ENCODE measurements at places on chromosomes 7 and 10. TPM values are rescaled to one million over a fixed set of nuclear protein-coding genes. Genes with fewer than 3 reads are reported as not detected.

DNA sequence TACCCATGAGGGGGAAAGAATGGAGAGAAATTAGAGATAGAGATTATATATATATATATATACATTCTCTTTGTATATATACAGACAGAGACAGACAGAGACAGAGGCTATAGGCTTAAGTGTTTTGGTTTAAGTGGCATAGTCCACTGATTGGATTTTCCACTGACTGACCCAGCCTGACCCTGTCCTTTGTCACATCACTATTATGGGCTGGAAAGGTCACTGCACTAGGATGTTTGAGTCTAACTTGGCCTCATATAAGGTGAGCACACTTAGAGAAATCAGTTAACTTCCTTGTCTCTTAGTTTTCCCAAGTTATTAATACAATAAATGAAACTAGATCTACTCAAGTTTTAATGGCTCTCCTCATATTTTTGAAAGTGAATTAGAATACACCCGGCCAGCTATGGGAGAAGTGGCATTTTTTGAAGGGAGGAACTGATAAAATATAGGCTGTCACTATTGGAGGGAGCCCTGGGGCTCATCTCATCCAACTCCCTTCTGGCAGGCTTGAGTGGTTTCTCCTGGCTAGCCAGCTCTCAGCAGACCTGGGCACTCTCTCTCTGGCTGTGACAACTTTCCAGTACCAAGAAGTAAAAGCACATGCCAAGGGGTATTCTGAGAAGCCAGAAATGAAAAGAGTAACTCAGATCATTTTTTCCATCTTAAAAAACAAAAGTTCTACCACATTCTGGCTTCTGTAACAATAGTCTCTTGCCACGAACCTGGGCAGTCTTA lies 455.6 kb upstream of the ANKRD30A start:
- DNase-seq: no peak

GRCh38 chr10:13470270-13470669 lies 58.5 kb downstream of the BEND7 start:
- no peak for DNase-seq

Gene HTR5A
- total RNA-seq: not detected

Gene CTBP2
- total RNA-seq: 0.48 TPM

GRCh38 chr7:124275411-124275810 lies 242.5 kb upstream of the TMEM229A start:
- no peak for DNase-seq

Gene CFAP58
- 1.1 TPM for total RNA-seq

Gene SPDYE1
- total RNA-seq: not detected

DNA sequence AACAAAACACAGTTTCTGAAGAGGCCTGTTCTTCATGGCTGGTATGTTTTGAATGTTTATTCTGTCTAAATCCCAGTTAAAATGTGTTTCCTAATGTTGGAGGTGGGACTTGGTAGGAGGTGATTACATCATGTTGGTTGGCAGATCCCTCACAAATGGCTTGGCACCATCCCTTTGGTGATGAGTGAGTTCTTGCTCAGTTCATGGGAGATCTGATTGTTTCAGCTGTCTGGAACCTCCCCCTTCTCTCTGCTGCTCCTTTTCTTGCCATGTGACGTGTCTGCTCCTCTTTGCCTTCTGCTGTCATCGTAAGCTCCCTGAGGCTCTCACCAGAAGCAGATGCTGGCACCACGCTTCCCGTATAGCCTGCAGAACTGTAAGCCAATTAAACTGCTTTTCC lies 383.6 kb upstream of the TPK1 start:
- no peak for DNase-seq

Gene PHYH
- total RNA-seq: 18.0 TPM

Gene PLAU
- total RNA-seq: 1.7 TPM

DNA sequence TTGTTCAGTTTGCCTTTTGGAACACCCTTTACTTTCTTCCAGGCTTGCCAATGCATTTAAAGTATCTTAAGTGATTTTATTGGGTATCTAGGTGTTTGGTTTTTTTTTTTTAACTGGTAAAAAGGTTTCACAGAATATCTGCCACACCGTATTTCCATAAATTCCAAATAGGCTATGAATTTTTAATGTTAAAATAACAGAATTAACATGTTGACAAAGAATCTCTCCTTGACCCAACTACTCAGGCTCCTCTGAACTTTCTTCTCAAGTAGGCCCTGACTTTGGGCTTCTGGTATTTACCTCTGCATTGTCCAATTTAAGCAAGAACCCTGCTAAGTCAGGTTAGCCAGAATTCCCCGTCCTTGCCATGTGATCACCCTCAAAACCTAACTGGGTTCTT lies 61.2 kb upstream of the PLA2G12B start:
- DNase-seq: no peak

DNA sequence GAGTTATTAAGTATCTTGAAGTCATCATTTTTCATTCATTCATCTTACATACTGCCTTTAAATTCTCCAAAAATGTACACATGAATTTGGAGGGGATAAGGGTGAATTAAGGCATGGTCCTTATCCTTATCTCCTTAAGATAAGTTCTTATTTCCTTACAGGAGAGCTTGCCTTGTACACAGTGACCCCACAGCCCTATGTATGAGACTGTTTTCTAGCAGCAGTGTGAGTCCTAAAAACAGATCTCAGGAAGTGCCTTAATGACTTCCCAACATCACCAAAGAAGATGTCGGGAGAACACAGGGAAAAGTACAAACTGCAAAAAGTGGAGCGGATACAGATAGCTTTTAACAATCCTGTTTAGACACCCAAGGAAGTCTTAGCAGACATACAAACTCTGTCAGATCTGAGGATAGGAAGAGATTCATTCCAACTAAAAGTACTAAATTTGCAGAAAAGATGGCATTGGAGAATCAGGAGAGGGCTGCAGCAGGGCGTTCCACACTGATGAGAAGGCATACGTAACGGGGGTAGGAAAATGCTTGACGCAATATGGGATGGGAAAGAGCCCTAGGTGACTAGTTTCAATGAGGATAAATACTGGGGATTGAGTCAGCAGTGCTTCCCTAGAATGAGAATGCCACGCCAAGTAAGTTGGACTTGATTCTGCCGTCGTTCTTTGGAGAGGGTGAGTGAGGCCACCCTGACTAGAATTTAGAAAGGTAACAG lies 570.2 kb downstream of the PARD3 start:
- DNase-seq: no peak

DNA sequence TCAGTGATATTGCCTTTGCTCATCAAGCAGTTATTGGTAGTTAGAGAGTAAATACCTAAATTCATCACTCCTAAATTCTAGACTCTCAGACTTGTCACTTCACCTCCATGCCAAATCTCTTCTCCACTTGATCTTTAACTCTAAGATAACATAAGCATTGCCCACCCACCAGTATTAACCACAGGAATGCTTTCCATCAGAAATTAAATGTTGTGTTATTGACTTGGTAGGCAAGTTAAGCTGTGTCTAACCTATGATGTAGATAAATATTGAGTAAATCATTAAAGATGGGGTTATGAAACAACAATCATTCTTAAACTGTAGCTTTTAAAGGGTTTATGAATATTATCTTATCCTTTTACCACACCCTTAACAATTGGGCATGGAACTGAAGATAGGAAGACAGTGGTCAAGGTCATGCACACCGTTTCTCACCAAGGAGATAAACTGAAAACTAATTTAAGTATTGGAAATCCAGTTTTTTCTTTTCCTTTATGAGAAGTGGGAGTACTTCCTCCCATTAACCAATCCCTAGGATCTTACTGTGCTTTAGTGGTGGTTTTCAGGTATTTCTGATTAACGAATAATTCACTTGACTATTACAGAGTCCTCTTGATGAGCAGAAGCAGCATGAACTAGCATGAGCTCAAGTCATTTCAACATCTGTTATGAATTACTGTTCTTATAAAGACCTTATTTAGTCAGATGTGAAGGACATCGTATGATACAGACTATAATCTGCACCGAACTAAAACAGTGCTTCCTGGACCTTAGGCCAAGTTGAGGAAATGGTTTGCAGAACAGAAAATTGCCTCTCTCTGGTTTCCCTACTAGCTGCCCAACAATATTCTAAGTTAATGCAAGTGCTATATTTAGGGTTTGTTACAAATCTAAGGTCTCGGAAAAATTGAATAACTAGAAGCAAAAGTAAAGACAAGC lies 142.0 kb downstream of the LCOR start:
- DNase-seq: no peak

Gene NKX6-2
- total RNA-seq: not detected

DNA sequence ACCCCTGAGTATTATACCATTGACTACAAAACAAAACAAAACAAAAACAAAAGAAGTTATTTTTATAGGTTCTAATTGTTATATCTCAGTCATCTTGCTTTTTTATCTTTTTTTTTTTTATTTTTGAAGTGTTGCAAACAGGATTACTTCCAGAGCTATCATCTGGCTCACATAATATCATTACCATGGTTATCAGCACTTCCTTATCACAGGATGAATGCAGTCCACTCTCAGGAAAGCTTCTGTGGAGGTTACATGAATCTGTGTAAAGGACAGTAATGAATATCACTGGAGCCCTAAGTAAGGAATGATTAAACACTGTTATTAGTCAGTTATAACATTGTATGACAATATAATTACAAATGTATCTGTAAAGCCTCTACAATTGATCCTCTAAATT lies 451.5 kb downstream of the PLXDC2 start:
- DNase-seq: no peak

Gene FOXK1
- total RNA-seq: 35.6 TPM

DNA sequence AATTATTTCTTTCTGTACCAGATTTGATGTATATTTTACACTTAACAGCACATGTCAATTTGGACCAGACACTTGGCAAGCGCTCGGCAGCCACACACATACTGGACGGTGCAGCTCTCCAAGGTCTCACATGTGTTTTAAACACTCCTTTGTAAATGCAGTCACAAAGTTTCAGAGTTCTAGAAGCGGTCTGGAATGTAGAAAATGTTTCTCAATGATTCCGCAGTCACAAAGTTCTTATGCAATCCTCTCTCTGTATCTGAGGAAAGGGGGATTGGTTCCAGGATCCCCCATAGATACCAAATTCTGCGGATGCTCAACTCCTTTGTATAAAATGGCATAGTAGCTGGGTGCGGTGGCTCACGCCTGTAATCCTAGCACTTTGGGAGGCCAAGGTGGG lies 253.0 kb upstream of the GRB10 start:
- DNase-seq: no peak

Gene TMEM196
- not detected for total RNA-seq

- DNase-seq: no peak
Observed at GRCh38 chr7:15561835-15562234, at the start of gene AGMO. AGMO (minus strand) TSS chr7:15562015.

DNA sequence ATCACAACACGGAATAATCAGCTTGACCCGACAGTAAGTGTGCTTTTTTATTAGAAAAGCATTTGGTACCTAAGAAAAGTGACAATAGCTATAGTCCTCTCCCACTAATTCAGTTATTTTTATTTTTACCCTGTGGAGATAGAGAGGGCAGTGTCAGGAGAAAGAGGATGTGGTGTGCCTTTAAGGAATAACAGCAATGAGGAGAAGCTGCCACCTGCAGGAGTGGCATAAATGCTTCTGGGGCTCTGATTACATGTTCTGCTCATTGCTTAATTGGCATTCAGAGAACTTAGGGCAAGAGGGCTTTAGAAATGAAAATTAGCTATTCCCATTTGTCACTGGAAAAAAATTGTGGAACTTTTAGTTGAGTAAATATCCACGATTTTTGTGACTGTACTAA lies 60.1 kb downstream of the DENND11 start:
- DNase-seq: no peak

- DNase-seq: no peak
Observed at GRCh38 chr7:141386881-141387280, 164.3 kb upstream of the AGK start.

GRCh38 chr7:38773430-38773829 lies 135.6 kb downstream of the VPS41 start:
- DNase-seq: no peak

Gene PRF1
- 67.7 TPM for total RNA-seq

GRCh38 chr7:25515633-25516275 lies 287.5 kb upstream of the NPVF start:
- no peak for DNase-seq

DNA sequence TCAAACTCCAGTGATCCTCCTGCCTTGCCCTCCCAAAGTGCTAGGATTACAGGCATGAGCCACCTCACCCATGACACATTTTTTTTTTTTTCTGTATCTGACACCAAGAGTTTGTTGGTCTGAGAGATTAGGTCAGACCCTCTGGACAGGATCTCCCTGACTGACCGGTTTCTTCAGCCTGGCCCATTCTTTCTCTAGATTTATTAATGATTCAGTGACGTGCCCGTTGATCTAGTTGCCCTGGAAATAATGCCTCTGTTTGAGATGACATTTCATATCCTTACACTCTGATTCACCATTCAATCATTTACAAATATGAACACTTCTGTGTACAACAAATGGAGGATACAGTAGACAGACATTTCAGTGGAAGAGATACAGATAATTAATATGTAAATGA lies 1.4 kb upstream of the ZNF212 start:
- DNase-seq: no peak

DNA sequence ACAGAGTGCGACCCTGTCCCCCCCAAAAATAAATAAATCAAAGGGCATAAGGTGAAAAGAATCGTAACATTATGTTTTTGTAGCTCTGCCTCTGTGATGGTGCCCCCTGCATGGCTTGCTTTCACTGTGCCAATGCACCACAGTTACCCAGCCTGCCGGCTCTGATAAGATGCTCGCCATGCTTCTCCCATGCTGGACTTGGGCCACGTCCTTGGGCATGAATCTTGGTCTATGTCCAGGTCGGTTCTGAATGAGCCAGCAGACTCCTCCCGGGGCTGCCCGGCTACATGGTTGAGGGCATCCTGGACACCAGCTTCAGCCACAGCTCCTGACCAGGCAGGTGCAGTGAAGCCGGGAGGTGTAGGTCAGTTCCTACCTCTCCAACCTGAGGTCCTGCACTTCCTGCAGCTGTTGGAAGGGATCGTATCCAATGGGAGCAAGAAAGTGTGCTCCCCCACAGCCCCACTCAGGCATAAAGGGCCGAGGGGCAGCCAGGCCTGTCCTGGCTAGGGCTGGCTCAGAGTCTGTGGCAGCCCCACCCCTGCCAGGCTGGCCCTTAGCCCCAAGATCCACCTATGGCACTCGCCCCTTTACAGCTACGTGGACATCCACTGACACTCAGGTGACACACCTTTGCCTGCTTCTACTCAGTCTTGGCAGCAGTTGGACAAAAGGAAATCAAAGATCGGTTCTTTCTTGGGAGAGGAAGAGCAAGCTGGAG lies 34.1 kb downstream of the CHST3 start:
- no peak for DNase-seq

DNA sequence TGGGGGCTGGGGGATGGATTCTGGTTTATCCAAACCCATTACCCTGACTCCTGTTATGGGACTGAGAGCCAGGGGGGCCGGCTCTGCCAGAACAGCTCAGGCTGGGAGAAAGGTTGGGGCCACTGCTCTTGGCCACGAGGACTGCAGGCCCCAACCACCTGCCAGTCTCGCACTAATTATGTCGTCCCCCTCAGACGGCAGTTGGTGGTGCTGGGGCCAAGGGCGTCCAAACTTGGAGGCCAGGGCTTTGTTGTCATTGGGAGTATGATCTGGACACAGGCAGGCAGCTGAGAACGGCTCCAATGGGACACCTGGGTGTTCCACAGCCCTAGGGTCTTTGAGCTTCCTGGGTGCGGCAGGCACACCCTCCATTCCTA lies 34.7 kb downstream of the DRGX start:
- DNase-seq: peak; percentile 4

Data from activated T-helper 2 cell treated with anti-CD3 and anti-CD28 coated beads, Interferon-gamma antibody, Interleukin-2, Interleukin-4, amounts not matched to agents 10 μg/mL and 5 μg/mL and 100 μg/mL, durations not matched to agents 14 hours and 24 hours and 36 hours (primary cell).